ENCODE measurements at places on chromosomes 7 and 10.

- no peak for DNase-seq
These were observed 233.7 kb upstream of the PTN start for GRCh38 chr7:137577184-137577583.

GRCh38 chr10:35579116-35579515, 26.0 kb upstream of the GJD4 start:
- no peak for DNase-seq

- no peak for DNase-seq
These were observed 10.8 kb downstream of the COL1A2 start for GRCh38 chr7:94405506-94405905.

DNA sequence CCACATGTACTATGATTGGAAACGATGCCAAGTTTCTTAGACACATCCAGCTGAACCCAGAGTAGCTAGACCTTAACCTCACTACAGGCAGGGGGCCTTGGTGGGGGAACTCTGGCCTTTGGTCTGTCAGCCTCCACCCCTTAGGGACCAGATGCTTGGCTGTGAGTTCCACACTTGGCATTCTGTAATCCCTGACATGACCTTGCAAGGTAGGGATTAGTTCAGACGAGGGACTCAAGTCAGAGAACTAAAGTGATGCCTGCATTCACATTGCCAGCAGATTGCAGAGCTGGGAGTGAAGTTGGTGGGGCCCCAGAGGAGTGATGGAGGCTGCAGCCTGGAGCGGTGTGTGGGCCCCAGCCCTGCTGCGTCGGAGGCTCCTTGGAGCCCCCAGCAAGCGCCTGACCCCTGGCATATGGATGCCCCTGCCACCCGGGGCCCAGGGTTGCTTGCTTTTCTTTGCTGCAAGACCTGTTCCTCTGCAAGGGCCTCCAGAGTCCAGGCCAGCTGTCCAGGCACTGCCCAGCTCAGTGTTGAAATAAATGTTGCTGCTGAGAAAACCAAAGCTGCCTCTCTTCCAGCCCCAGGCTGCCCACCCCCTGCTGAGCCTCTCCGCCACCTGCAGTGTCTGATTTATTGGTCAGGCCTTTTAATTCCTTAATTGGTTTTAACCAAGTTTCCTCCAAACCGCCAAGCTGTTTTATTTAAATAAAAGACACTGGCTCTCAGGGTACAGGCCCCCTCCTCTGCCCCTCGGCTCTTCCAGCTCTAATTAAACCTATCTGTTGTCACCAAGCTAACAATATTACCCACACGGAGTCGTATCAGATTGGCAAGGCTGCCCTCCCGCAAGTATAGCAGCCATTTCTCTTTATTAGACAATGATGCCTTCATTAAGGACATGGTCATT, 4.7 kb downstream of the NPTX2 start:
- no peak for DNase-seq

- no peak for DNase-seq
These were observed 26.8 kb downstream of the PROSER2 start for GRCh38 chr10:11849911-11850310.

- DNase-seq, result no peak
These were observed 8.9 kb upstream of the PKD1L1 start for GRCh38 chr7:47957156-47957555.

GRCh38 chr7:5691606-5692005, 89.9 kb downstream of the RNF216 start:
- no peak for DNase-seq

DNA sequence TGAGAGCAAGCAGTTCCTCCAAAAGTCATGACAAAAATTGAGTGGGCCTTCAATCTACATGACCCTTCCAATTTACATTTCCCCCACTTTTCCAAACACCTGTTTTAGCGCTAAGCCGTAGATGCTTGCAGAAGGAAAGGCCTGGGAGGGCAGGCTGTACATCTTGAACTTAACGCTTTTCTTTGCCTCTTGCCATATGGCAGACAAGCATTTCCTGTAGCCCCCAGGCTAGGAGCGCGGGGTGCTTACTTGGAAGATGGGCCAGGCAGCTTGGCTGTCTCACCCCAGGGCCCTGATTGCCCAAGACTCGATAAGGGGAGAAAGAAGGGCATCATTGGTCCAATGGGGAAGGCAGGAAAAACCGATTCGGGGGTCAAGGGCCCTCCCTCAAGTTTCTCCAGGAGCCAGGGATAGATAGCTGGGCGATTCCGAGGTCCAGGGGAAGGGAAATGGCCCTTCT, 1.8 kb downstream of the HOXA10 start:
- no peak for DNase-seq

DNA sequence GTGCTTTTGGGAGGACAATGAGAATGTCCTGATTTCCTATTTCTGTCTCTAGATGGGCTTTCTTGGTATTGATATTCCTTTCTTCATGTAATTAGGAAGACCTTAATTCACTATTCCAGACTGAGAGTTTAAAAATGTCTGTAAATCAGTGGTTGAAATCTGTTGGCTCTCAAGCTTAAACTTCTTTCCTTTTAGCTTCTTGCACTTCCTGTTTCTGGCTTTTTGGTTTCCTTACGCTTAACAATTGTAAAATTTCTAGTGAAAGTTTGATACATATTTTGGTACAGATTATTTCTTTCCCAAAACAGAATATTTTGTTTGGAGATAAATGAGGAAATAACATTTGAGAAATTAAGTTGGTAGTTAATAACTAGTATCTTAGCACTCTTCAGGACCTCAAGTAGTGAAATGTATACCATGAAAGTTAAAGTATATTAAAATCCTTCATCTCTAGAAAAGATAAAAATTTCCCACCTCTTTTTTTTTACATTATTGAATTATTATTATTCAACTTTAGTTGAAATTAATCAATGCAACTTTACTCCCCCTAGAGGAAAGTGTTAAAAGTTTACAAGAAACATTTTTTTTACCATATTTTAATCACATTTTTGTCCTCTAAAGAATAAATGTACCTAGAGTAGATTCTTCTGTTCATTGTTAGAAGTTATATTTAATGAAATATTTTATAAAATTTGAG, 137.2 kb downstream of the PHTF2 start:
- peak; percentile 22 for DNase-seq

DNA sequence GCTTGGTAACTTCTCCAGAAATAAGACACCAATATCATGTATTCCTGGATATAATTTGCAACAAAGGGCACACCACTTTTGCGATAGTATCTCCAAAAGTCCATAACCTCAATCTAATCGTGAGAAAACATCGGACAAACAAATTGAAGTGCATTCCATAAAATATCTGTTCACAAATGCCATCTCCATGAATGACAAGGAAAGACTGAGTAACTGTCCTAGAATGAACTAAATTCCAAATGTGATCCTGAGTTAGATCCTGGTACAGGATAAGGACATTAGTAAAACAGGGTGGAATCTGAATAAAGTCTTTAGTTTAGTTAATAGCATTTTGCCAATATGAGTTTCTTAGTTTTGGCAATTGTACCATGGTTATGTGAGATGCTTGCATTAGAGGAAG, 384.2 kb downstream of the SUGCT start:
- DNase-seq, result no peak

GRCh38 chr7:84701524-84702306, 485.1 kb downstream of the SEMA3D start:
- no peak for DNase-seq

DNA sequence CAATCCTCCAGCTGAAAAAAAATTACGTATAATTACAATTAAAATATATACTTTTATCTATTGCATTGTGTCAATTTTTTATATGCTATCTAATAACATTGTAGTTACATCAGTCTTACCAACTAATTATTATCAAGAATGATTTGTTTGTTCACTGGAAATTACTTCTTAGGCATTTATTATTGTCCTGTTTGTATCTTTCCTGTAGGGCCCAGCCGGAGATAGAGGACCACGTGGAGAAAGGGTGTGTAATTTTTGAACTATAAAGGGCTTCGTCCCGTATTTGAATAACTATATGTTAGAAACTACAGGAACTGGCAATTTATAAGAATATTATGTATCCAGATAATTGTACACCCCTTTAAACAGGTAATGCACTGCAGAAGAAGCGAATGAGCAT, 4.1 kb downstream of the COL1A2 start:
- DNase-seq, result no peak

DNA sequence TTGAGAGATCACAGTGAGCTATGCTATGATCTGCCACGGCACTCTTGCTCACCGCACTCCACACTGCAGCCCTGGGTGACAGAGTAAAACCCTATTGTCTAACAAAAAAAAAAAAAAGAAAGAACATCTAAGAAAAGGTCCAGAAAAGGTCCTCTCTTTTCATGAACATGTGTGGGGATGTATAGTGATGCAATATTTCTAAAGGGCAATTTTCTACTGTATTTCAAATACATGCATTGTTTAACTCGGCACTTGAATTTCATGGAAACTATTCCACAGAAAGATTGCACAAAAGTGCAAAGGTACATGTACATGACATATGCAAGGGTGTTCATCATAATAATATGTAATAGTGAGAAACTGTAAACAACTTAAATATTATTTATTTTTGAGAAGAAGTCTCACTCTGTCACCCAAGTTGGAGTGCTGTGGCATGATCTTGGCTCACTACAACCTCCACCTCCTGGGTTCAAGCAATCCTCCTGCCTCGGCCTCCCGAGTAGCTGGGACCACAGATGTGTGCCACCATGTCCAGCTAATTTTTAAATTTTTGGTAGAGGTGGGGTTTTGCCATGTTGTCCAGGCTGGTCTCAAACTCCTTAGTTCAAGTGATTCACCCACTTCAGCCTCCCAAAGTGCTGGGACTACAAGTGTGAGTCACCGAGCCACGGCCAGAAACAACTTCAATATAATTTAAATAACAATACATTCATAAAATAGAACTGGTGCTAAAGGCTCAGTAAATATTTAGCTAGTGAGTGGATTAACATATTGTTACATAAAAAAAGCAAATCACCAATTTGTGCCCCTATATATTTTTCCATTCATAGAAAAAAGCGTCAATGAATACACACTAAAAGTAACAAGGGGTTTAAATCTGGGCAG, 1.3 kb upstream of the PPRC1 start:
- DNase-seq, result no peak

GRCh38 chr7:135575296-135575695, 17.6 kb downstream of the NUP205 start:
- no peak for DNase-seq

DNA sequence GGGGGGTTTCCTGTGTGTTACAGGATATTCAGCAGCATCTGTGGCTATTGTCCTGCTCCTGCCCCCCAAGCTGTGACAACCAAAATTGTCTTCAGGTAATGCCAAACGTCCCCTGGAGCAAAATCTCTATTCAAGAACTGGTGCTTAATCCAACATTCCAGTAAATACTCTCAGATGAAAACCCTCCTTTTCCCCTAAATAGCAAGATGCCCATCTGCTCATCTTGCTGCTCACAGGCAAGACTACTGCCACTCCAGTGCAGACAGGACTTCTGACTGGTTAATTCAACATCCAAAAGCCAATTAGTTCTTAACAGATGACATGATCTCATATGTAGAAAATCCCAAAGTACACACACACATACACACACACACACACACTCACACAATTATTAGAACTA, 20.5 kb upstream of the JAZF1 start:
- DNase-seq, result no peak

DNA sequence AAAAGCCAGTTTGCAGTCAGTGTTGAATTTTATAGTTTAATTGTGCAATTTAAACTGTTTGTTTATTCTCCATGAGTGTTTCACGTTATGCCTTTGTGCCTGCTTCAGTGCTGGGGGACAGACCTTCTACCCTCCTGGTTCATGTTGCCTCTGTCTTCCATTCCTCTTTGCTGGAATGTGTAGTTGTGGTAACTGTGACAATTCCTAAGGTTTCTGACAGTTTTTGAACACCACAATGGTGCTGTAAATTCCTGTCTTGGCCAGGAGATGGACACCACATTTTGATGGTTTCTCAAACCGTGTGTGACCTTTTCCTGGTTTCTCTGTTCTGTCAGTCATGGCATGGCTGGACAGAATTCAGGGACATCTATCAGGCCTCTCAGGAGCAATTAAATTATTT, 201.7 kb downstream of the BICC1 start:
- DNase-seq, result no peak

DNA sequence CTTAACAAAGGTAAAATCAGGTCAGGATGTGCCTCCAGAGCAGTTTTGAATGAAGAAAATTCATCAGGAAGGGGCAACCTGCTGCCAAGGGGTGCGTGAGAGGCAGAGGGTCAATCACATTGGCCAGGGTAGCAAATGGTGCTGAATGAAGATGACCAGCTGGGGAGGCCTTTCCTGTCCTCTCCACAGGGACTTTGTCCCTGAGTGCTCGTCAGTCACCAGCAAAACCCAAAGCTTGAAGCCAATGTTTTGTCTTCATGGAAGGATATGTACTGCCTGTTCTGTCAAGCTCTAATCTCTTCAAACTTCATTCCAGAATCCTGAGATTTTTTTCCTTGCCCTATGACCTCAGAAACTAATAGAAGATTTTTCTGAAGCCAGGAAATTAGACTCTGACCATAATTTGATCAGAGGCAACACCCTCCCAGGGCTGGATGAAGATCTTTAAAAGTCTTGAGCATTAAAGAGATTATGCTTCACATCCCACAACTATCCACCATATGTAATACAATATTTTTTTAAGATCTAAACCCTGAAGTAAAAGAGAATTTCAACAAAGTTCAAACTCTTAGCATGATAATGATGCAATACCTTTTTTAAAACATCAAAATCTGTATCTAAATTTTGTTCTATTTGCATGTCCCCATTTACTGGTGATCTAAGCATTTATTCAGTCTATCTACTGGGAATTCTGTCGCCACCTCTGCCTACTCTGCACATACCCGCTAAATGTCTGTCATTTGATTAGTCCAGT, 243.0 kb downstream of the SNX13 start:
- no peak for DNase-seq

DNA sequence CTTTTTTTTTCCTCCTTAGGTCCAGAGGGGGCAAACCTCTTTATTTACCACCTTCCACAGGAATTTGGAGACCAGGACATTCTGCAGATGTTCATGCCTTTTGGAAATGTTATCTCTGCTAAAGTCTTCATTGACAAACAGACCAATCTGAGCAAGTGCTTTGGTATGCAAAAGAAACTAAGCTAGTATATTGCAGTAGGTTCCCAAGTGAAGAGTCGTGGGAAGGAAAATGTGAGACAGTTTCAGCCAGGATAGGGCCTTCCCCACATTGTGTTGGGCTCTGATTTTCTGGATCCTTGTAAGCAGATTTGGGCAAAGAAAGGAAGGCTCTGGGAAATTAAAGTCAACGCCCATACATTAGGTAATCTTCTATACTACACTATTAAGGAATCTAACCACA, 285.6 kb downstream of the USP6NL start:
- DNase-seq, result no peak

DNA sequence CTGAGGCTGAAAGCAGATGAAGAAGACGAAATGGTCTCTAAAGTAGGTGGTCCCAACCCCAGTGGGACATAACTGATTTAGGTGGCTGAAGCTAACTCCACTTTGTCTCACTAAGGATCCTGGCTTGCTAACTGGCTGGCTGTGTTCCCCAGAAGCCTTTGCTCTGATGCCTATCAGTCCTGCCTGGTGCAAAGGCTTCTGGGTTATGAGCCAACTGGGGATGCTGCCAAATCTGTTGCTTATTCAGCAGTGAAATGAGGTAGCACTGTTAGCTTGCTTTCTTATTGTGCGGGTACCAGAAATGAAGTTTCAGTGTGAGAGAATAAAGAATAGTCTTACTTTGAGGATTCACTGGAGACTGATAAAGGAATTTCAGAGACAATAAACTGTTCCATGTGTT, 18.1 kb downstream of the PRKG1 start:
- DNase-seq, result no peak

All from AML-193 (cell line).